Naive thymus-derived CD4-positive, alpha-beta T cell (primary cell): ENCODE measurements at places on chromosomes 4 and X. TPM values are rescaled to one million over a fixed set of nuclear protein-coding genes. Genes with fewer than 3 reads are reported as not detected.

- DNase-seq, result no peak
These were observed 79.3 kb downstream of the REPS2 start for GRCh38 chrX:17025621-17026302.

DNA sequence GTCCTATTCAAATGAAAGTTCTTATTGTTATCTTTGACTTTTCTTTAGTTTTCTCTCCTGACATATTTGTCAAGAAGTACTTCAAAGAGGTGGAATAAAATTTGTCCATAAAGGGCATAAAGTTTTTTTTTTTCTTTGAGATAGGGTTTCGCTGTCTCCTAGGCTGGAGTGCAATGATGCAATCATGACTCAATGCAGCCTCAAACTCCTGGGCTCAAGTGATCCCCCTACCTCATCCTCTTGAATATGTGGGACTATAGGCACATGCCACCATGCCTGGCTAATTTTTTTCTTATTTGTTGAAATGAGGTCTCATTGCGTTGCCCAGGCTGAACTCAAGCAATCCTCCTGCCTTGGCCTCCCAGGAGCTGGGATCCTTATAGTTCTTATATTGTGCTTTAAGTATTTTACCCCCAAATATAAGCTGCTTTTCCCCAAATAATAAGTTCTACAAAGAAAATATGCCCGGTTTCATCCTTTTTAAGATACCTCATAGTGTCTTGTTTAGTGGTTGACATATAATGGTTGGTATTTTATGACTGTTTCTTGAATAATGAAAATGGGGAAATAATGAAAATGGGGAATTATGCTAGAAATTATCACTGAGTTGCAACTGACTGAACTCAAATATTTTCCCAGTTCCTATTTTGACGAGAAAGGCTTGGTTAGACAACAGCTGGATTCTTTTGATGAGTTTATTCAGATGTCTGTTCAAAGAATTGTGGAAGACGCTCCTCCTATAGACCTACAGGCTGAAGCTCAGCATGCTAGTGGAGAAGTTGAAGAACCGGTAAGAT is 11.6 kb downstream of the POLR2B start:
- DNase-seq, result no peak

- no peak for DNase-seq
These were observed 148.2 kb downstream of the FAM47B start for GRCh38 chrX:35090801-35091200.

- DNase-seq, result no peak
These were observed 120.3 kb downstream of the MAD2L1 start for GRCh38 chr4:119946359-119946758.

DNA sequence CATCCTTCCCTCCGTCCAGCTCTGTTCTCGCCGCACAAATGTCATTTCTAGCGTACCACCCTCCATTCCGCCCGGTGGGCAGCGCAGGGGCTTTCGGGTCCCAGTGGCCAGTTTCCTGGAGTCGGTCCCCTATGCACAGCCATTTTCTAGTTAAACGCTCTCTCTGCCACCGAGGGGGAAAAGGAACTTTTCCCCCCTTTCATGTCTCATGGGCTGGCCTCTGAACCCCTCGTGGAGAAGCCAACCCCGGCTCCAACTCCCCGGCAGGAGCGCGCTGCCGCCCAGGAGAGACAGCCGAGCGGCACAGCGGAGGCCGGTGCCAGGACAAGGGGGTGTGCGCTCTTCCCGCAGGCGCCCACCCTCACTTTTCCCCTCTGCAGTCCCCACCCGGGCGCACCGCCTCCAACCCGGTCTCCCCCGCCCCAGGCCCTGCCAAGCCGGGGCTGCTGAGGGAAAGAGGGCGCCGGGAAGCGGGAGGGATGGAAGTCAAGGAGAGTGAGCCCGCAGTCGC is 662 bp downstream of the APBB2 start:
- DNase-seq, result no peak

DNA sequence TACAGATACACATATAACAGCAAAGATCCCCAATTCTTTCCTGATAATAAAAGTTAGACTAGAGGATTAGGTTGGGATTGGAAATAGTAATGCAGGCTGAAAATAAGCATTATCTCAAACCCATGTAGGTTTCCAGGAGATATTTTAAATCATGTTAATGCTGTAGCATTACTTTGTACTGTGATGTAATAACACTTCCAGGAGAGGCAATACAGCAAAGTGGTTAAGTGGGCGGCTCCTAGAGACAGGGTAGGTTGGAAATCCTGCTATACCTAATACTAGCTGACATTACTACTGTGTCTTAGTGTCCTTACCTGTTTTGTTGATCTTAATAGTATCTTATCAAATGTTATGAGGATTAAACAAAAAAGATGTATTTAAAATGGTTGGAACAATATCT is 9.6 kb downstream of the PAICS start:
- DNase-seq, result no peak

- no peak for DNase-seq
These were observed 75.2 kb downstream of the LUZP4 start for GRCh38 chrX:115364670-115365069.

DNA sequence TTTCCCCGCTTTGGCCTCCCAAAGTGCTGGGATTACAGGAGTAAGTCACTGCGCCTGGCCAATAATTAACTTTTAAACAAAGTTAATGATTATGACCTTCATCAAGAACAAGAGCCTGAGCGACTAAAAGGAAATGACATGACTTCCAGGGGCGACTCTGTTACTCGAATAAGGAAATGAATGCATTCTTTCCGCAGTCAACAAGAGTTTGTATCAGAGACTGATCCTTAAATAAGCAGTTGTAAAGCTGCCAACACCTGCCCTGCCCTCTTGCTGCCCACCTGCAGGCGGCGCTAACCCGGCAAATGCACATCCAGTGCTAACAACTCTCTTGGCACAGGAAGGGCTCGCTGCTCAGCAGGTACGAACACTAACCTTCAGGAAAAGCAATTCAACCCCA is 27.3 kb downstream of the WDR1 start:
- no peak for DNase-seq

DNA sequence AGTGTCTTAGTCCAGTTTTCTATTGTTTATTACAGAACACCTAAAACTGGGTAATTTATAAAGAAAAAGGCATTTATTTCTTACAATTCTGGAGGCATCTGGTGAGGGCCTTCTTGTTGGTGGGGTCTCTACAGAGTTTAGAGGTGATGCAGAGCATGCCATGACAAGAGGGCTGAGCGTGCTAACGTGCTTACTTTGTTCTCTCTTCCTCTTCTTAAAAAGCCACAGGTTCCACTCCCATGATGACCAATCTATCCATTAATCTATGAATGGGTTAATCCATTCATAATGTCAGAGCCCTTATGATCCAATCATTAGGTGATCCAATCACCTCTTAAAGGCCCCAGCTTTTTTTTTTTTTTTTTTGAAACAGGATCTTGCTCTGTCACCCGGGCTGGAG is 291.5 kb upstream of the GALNTL6 start:
- no peak for DNase-seq

DNA sequence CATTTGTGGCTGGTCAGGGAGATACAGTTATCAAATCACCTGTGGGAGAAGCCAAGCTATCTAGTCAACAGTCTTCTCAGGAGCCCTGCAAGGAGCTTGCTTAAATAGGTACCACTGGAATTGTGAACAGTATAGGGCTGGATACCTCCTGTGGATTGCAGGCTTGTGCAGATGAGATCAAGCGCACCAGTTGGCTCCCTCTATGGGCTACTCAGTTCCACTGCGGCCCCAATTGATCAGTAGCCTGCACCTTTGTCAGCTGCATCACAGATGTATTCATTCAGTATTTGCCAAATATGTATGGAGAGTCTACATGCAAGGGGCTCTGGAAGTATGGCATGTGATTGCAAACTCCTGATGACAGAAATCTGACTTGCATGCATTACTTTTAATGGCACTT is 28.6 kb downstream of the TEX13A start:
- no peak for DNase-seq

GRCh38 chrX:46710425-46710824 is 48.5 kb downstream of the SLC9A7 start:
- no peak for DNase-seq

DNA sequence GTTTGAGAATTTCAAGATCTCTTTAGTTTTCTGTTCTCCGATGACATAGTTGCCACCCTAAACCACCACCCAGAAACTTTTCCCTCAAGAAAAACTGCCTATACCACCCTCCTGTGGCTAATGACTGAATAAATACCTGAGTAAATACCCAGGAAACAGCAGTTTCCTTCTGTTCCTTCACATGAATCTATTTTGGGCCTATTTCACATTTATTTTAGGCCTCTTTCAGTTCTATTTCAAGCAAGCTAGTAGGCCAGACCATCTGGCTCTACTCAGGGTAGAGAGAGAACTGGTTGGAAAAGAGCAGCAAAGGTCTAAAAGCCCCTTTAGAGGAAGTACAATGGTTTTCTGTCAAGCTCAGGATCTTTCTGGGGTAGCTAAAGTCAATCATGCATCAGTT is 23.4 kb downstream of the ARHGEF9 start:
- peak; percentile 39 for DNase-seq

DNA sequence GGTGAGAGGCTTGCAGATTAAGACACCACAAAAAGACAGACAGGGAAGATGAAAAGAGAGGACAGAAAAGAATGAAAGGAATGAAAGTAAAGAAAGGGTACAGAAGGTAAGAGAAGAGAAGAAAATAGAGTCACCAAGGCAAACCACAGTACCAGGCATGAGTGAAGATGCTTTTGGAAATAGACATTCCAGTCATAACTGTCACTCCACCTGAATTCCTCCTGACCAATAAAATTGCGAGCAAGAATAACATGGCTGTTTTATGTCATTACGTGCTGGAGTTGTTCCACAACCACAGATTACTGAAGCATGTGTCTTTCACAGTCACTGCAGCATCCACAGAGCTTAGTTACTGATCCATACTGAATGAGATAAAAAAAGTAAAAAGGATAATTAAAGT is 864.9 kb upstream of the SLIT2 start:
- DNase-seq, result no peak

DNA sequence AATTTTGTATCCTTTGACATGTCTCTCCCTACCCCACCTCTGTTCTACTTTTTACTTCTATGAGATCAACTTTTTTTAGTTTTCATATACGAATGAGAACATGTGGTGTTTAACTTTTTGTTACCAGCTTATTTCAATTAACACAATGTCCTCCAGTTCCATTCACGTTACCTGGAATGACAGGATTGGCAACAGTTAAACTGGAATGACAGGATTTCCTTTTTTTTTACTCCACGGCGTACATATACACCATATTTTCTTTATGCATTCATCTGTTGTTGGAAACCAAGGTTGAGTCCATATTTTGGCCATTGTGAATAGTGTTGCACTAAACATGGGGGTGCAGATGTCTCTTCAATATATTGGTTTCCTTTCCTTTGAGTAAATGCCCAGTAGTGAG is 171.8 kb upstream of the GPC4 start:
- DNase-seq, result no peak

DNA sequence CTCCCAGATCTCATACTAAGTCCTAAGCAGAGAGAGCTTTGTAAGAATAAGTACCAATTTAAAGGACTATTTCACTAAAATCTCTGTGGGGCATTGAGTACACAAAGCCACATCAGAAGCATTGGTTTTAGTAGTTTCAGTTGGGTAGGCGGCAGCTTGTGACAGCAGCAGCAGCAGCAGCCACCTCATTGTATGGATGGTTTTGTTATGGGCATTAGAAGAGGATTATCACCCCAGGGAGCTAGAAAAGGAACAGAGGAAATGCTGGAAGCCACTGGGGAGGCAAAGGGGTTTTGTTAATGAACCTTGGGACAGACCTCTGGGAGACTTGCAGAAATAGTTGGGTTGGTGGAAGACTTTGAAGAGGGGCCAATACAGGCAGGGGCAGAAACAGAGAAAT is 93.9 kb upstream of the FRMPD3 start:
- DNase-seq, result no peak

GRCh38 chr4:88533088-88533790 is 9.7 kb upstream of the PYURF start:
- DNase-seq, result no peak

DNA sequence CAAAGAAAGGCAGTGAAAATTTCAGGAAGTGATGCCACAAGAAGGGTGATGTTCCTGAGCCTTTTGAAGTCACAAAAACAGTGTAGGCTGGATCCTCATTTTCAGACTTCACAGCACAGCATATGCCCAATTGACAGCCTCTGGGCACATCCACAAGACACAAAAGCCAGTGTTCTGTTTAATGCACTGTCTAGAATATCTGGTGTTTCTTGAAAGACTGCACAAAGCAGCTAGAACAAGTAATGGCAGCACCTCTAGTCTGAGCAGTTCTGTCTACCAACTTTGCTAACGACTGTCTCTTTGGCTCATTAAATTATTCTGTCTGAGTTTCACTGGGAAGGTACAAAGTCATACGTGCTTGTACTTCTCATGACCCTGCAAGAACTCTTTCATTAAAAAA is 417.1 kb upstream of the GALNT7 start:
- DNase-seq, result no peak

GRCh38 chr4:103329642-103330041 is 131.5 kb upstream of the CENPE start:
- DNase-seq, result no peak

GRCh38 chr4:17068392-17068791 is 169.9 kb upstream of the LDB2 start:
- DNase-seq, result no peak

- no peak for DNase-seq
These were observed 10.1 kb downstream of the DHRSX start for GRCh38 chrX:2490634-2491033.

DNA sequence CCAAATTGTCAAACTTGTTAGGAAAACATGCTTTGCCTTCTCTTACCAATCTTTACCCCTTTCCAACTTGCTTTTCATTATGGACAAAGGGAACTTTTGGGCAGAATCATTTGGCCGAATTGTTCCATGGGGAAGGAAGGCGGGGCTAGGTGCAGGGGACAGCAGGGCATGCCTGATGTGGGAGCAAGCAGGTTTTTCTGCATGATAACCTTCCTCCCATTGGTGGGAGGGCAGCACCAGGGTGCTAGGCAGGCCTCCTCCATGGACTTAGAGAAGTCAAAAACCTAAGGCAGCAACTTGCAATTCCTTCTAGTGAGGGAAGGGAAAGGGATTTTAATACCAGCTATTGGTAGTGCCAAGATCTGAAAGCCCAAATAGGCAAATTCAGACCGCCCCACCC is 260.5 kb downstream of the MAPK10 start:
- no peak for DNase-seq

Gene MANBA
- total RNA-seq, result 25.7 TPM

Gene SH3RF1
- 0.48 TPM for total RNA-seq

Gene SHROOM3
- not detected for total RNA-seq

Gene CCDC120
- total RNA-seq, result 5.2 and 7.6 TPM in 2 replicates

Gene TMEM31
- not detected for total RNA-seq

Gene AFM
- total RNA-seq, result not detected in 2 replicates

Gene CFP
- total RNA-seq, result 164 TPM

Gene TLR6
- total RNA-seq, result 4.1 and 4.6 TPM in 2 replicates

Gene DCHS2
- 0.05 TPM for total RNA-seq

Gene IL13RA2
- not detected for total RNA-seq
